Activated CD4-positive, alpha-beta T cell treated with anti-CD3 and anti-CD28 coated beads, Interleukin-2, amount 50 U/mL, for 24 hours (primary cell): ENCODE measurements at places on chromosomes 13 and 19.

GRCh38 chr13:91185294-91185863 lies 162.1 kb upstream of the MIR17HG start:
- no peak for DNase-seq

- DNase-seq = no peak
These were observed 8.5 kb downstream of the MICU2 start for GRCh38 chr13:21595546-21595822.

DNA sequence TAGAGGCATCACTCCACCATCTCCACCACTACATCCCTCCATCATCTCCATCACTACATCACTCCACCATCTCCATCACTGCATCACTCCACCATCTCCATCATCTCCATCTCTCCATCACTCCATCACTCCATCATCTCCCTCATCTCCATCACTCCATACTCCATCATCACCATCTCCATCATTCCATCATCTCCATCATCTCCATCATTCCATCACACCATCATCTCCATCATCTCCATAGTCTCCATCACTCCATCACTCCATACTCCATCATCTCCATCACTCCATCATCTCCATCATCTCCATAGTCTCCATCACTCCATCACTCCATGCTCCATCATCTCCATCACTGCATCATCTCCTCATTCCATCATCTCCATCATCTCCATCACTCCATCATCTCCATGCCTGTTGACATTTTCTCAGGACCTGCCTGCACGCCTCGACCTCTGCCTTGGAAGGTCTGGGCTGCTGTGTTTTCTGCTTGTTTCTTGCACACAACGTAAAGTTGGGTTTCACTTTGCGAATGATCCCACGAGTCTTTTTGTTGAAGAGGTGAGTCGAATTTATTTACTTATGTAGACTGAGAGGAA lies 21.2 kb upstream of the RASA3 start:
- no peak for DNase-seq

DNA sequence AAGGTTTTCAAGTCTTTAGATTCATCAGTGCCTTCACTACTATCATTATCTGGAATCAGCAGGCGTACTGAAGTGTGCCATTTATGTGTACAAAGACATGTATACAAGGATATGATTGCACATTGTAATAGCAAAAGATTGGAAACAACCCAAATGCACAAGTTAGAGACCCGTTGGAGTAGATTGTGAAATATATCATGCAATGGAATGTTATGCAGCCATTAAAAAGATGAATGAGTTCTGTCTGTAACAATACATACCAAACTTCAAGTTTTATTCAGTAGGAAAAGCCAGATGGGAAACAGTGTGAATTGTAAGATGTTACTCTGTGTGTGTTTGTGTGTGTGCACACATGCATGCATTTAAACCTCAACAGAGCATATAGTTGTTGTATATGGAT lies 97.9 kb downstream of the DGKH start:
- no peak for DNase-seq

- DNase-seq = no peak
These were observed 204.8 kb downstream of the MYO16 start for GRCh38 chr13:108834193-108834592.

DNA sequence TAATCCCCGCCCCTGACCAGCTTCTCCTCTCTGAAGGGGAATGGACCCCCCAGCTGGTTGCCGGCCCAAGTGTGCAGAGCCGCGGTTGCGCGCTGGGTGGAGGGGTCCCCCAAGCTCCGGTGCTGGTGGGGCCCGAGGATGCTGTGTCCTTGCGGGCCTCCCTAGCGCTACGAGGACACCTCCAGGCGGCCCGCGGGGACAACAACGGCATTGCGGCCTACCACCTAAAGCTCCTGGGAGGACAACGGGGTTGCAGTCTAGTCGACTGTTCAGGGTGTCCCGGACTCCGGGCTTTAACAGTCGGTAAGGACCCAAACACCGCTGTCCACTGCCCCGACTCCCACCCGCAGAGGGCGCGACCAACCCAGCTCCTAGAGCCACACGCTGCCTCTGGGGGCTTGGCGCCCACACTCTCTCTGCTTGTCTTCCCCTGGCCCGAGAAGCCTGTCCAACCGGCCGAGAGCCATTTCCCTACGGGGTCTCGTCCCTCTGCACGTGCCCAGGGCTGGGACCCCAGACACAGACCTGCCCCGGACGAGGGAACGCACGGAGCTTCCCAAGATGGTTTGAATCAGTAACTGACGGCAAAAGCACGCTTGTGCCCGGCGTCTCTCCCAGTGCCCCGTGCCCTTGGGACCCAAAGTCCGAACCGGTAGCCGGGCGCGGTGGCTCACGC lies 927 bp upstream of the SDHAF1 start:
- DNase-seq = no peak

GRCh38 chr19:12938779-12939601 lies 581 bp downstream of the CALR start:
- DNase-seq = no peak

DNA sequence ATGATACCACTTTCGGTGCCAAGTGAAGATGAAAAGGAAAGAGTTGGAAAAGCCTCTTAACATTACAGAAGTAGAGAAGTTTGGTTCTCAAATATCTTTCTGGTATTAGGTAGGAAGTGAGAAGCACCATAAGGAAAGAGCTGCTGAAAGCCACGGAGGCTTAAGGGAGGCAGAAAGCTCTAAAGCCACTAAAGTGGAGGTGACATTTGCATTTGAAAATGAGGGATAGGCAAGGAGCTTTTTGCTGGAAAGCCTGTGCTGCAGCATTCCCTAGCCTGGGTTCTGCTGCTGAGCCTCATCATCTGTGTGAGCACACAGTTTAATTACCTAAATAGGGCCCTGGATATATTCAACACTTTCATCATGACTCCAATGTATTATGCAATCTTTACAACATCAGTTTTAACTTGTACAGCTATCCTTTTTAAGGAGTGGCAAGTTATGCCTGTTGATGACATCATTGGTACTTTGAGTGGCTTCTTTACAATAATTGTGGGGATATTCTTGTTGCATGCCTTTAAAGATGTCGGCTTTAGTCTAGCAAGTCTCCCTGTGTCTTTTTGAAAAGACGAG lies 315.4 kb downstream of the RBM26 start:
- no peak for DNase-seq

DNA sequence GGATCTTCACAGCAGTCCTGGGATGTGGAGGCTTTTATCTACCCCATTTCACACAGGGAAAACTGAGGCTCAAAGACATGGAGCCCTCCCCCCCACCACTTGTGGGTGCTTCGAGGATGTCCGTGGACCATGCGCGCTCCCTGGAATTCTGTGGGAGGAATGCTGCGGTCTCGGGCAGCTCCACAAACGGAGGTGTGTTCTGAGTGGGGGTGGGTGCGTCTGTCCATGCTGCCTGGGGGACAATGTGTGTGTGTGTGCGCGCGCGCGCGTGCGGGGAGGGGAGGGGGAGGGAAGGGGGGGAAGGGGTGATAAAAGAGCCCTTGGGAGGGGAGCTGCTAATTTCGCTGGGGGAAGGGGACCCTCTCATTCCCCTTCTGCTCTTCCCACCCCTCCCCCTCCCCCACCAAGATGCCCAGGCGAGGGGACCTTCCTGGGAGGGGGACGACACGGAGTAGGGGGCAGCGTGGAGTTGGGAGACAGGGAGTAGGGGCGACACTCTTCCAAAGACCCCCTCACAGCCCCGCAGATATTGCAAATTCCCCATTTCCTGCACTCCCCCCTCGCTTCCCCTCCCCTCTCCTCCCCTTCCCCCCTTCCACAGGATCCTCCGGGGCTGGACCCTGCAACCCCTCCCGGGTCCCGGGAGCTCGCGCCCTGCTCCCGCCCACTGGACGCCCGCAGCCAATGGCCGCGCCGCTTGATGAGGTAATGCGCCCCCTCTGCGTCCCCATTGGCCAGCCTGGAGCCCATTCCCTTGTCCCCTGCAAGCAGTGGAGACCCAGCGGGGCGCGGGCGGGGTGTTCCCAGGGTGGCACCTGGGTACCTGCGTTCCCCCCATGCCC lies 18.9 kb upstream of the ZNRF4 start:
- DNase-seq = no peak

DNA sequence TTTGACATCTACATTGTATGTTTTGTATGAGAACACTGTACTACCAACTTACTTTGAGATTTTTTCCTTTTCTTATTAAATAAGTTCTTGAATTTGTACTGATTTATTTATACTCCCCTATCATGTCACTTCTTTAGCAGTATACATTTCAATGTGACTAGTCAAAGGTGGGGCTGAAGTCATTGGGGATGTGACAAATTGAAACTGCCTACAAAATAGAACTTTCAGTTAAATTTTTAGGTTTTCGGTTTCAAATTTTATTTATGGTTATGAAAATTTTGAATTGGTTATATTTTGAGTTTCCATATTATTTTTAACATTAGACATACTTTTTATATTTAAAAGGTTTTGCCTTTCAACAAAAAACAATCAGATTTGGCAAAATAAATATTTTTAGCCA lies 221.6 kb downstream of the NBEA start:
- no peak for DNase-seq

DNA sequence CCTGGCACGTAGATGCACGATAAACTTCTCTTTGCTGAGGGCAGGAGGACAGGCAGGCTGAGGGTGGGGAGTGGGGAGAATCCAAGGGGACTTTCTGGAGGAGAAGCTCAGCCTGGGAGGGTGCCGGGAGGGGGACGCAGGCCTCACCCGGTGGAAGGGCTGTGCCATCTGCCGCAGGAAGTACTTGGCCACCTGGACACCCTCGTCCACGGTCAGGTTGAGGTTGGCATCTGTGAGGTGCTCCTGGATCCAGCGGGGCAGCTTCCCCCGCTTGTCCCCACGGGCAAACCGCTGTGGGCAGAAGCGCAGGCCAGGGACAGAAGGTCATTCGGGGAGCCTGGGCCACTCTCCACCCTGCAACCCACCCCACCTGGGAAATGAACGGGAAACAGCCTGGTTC lies 11.5 kb downstream of the KLC3 start:
- DNase-seq = no peak

GRCh38 chr19:1025960-1026782 lies at the start of gene CNN2:
TSS of gene CNN2 (plus strand) at chr19:1026608. CDS start at chr19:1026662, 54 bp downstream.
- no peak for DNase-seq

- DNase-seq = no peak
These were observed at the start of gene SOX1 for GRCh38 chr13:112067116-112067741. TSS of gene SOX1 (plus strand) at chr13:112067149. CDS start at chr13:112067659, 510 bp downstream.

- DNase-seq = no peak
These were observed 193.1 kb downstream of the ZIC5 start for GRCh38 chr13:99778500-99778899.

DNA sequence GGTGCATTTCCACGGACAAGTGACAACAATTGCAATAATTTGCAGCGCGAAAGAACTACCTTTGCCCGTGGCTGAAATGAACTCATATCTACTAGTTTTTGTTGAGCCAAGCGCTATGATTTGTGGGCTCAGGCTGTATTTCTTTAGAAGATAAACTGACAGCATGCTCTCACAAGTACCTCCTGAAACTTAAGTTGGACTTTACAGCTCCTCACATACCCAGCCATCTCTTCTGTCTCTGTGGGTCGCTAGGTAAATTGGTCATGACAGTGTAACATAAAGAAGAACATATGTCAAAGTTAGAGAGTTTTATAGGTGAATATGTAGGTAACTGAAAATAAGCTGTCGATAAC lies 839 bp downstream of the COG6 start:
- no peak for DNase-seq

- DNase-seq = no peak
These were observed 110.6 kb downstream of the ELF1 start for GRCh38 chr13:40908546-40908945.

GRCh38 chr13:44778761-44779484 lies 202.8 kb upstream of the TSC22D1 start:
- no peak for DNase-seq

DNA sequence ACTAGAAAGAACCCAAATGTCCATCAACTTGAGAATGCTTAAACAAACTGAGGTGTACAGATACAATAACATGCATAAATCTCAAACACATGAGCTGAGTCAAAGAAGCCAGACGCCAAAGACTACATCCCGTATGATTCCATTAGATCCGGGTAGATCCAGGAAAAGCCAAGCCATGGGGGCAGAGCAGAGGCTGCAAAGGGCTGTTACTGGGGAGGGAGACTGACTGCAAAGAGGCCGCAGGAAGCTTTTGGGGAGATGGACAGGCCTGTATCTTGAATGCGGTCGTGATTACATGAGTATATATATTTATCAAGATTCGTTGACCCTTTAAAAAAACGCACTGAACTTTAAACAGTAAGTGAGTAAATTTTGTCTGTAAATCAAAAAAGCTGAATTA lies 28.7 kb downstream of the GGACT start:
- no peak for DNase-seq

DNA sequence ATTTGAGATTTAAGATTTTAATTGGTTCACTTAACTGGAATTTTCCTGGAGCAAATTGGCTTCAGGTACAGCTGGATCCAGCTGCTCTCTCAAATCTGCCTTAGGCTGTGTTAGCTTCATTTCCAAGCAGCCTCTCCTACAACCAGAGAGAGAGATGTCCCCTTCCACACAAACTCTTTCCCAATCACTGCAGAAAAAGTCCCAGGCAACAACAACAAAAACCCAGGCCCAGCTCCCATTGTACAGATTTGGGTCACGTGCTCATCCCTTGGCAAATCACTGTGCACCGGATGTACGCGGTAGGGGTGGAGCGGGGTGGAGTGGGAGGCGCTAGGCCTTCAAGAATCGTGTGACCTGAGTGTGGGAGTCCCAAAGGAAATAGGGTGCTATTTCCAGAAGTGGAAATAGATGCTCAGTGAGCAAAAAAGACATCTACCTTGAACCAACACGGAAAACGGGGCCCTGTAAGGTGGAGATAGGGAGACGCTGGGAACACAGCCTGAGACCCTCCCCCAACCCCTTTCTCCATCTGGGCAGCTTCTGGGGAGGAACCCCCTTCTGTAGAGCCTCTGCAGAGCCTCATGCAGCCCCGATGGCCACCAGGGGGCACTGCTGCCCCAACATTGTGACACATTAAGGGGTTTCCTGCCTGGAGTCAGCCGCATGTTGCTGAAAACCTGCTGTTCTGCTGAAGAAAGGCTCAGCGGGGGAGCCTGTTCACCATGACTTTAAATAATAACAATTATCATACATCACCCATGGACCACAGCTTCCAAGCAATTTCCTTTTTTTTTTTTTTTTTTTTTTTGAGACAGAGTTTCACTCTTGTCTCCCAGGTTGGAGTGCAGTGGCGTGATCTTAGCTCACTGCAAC lies 25.4 kb downstream of the HPN start:
- peak; percentile 89 for DNase-seq

DNA sequence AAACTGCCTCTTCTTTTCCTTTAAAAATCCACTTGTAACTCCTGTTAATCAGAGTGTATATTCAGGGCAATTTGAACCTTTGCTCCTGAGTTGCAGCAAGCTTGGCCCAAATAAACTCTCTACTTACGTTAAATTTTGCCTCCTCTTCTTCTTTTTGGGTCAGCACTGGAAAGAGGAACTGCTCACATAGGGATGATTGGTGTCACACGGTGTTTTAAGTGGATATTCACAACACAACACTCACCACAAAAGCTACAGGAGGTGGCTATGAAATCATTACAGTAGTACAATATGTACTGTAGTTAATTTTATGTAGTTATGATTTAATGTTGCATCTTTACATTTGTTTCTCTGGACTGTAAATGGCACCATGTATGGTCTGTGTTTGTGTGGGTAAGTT lies 96.8 kb upstream of the DOCK9 start:
- DNase-seq = no peak

GRCh38 chr19:46218160-46218559 lies 11.4 kb upstream of the IGFL1 start:
- DNase-seq = no peak

- DNase-seq = no peak
These were observed 5.8 kb downstream of the SSBP4 start for GRCh38 chr19:18424890-18425514.
